Fibroblast of mammary gland (primary cell): ENCODE measurements at places on chromosomes 2 and 18.

- no peak for DNase-seq
Measured at GRCh38 chr2:103159018-103159417, 397.2 kb downstream of the TMEM182 start.

DNA sequence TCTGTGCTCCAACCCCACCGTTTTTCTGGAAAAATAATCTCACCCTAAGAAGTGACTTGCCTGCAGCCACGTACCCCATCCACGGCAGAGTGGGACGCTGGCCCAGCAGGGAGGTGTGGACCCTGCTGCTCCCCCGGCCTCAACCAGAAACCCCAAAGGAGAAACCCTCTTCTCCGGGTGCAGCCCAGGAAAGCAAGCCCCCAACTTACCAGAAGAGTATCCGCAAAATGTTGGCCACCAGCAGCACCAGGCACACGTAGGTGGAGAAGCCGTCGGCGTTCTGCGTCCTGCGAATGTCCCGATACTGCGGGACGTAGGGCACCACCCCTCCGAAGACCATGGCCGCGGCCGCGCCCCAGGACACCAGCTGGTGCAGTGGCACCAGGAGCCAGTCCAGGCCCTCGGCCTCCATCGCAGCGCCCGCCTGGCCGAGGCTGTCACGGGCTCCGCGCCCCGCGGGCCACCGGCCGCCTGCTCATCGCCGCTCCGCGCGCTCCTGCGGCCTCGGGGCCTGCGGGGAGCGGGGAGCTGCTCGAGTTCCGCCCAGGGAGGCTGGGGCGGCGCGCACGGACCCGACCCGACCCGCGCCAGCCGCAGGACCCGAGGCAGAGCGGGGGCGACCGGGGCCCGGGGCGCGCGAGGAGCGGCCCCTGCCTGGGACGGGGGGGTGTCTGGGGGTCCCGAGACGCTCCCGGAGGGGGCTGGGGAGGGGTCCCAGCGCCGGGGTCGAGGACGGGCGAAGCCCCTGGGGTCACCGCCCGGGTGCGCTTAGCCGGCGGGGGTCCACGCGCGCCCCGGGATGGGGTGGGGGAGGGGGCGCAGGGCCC lies 725 bp downstream of the SLC66A2 start:
- DNase-seq, result peak; percentile 12

DNA sequence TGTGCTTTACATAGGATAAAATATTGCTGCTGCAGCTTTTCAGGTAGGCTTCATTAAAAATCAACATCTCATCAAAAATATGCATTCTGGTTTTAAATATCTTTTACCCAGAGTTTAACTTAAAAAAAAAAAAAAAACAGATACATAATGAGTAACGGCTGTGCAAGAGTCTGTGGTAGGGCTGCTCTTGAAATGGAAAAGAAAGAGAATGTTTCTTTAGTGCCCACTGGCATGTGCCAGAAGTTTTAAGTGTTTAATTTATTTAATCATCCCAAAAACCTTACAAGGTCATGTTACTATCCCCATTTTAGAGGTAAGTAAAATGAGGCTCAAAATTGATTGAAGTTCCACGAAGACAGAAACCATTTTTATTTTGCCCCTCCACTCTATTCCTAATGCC lies 92.1 kb downstream of the SLC8A1 start:
- DNase-seq, result no peak

GRCh38 chr2:233060980-233061590 lies 943 bp downstream of the INPP5D start:
- DNase-seq, result no peak
